ENCODE measurements at places on chromosomes 3 and 15.

DNA sequence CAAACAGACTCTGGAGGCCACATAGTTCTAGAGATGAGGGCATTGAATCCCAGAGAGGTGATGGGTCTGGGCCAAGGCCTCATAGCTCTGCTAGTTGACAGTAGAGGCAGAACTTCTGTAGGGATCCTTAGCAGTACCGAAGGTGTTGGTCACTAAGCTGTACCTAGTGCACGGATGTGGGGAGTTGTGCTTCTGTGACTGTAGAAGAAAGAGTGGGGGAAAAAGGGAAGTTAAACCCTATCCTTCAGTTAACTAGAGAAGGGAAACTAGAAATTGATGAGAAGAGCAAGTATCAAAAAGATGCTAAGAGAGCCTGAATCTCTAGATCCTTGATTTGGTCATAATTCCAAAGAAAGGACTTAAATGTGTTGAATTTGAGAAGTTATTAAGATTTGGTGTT, 186.7 kb downstream of the NFKBIZ start:
- no peak for DNase-seq

GRCh38 chr3:126416943-126417342, 22.2 kb downstream of the CFAP100 start:
- DNase-seq: no peak

DNA sequence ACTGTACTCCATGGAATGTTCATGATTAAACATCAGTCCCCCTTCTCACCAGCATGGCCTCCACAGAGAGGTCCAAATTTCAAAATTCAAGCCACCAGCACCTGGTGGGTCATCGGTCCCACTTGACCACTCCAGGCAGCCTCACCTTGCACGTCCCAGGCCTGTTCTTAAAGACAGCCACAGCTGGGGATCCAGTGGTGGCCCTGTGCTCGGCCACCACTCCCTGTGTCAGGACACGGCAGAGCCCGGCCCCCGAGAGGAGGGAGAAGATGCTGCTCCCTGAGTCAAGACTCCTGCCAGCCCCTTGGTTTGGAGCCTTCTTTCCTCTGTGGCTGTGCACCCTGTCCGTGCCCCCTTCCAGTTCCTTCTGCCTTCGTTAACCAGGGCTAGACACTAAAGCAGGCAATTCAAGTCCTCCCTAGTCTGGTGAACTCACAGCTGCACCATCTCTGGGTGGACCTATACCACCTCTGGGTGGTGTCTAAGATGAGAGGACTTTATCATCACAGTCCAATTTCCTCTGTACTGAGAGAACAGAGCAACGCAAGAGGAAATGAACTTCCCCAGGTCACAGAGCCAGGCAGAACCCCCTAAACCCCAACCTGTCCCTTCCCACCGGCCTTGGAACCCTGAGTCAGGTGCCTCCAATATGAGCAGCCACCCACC, 97.1 kb downstream of the MEGF11 start:
- no peak for DNase-seq

DNA sequence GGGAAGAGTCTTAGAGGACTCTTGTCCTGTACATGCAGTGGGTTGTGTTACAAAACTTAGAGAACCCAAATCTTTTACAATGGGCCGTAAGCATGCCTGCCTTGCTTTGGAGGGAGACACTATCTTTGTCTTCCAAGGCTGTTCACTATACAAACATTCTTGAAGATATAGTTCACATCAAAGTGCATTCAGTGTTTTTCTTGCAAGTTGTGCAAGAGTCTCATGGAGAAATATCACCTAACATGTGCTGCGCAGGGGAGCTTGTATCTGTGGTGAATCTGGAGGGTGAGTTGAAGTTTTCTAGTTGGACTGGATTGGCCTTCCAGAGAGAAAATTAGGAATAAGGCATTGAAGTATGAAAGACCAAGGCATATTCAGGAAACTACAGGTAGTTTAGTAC, 7.8 kb upstream of the PRTG start:
- no peak for DNase-seq

DNA sequence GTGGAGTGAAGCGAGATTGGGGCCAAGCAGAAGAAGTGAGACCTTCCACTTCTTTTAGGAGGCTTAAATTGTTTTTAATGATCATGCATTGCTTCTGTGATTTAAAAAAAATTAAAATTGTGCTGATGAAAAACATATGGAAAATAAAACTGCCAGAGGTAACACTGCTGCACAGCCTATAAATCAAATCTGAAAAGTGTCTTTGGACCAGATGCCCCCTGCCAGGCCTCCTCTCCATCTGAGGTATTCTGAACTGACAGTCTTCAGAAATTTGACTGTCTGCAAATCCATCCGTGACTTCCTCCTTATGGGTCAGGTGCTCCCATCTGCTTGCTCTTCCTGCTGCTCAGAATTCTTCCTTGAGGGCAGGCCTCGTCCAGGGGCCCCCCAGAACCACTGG, 108.5 kb upstream of the NR2E3 start:
- DNase-seq: no peak
